Stimulated activated CD4-positive, alpha-beta T cell treated with anti-CD3 and anti-CD28 coated beads, Interleukin-1b, Interleukin-23, amount 100 ng/mL, for 24 hours (primary cell): ENCODE measurements at places on chromosomes 6 and 20.

DNA sequence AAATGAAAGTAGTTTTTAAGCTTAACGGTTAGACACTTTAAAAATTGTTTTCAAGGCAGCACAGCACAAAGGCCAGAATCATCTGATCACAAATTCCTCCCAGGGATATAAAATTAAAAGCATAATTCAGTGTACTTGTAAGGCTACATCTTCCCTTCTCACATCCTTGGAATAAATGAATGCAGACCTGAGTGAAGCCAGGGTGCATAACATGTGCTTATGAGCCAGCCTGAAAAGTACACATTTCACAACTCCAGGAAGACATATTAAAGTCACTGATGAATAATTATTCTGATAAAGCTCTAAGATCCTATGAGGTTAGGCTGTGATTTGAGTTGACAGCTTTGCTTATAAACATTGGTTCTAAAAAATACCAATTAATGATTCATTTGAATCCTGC is 163.6 kb downstream of the BTBD9 start:
- DNase-seq, result no peak

DNA sequence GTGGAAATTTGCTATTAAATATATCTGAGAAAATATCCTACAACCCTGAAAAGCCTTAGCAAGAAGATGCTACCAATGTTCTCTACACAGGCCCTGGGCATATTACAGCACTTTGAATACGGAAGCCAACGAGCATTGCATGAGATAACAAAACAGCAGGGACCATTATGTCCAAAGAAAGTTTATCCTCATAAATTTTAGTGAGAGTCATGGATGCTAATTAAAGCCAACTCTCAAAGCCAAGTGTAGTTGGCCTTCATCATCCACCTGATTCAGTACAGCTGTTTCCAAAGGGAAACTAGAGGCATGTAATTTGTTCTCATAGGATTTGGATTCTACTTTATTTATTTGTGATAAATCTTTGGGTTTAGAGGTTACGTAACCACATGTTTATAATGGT is 564.8 kb downstream of the RFPL4B start:
- DNase-seq, result no peak

- DNase-seq, result no peak
Measured at GRCh38 chr20:14726591-14726990, 389.2 kb upstream of the FLRT3 start.

DNA sequence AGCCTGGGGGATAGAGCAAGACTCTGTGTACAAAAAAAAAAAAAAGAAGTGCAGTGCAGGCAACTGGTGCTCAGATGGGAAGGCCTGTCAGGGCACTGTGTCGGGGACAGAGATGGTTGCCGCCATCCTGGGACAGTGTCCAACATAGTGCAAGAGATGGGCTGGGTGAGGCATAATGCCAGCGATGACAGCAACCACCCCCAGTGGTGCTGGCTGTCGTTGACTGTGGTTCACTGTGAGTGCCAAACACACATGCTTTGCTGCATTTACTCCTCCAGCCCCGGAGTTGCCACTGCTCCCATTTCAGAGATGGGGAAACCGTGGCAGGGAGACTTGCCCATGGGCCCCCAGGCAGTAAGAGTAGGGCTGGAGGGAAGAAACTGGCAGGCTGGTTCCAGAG is 5.2 kb upstream of the C20orf203 start:
- DNase-seq, result no peak

DNA sequence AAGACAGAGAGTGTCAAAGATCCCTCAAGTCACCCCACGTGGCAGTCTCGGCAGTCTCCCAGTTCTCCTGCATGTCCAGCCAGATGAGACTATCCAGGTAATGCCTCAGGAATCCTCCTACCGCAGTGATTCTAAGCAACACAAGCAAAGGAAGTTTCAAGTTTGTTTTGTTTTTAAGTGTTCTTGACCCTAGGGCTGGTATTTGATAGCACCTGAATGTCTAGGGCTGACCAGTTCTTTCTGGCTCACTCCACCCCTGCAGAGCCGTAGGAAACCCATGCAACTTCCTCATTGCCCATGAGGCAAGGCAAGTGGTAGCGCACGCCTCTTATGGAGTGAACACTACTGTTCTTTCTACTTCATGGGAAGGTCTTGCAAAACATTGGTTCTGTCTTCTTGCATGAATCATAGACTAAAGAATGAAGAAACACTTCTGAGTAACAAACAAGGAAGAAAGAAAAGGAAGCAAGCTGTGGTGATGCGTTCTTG is 24.8 kb upstream of the FOXQ1 start:
- DNase-seq, result no peak

DNA sequence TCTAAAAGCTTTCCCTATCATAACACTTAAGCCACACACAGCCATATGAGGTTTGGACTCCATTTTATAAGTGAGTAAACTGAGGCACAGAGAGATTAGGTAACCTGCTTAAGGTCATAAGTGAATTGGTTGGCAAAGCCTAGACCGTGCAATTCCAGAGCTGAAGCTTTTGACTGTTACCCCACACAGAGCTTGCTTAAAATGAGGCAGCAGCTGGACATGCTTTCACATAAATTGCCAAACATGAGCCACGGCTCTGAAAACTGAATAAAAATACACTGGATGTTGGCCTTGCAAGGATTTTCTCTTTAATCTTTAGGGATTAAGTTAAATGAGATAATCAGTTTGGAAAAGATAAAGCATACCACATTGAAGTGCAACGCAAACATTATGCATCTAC is 2.5 kb downstream of the RIPOR2 start:
- no peak for DNase-seq

- DNase-seq, result no peak
Measured at GRCh38 chr6:79551401-79551800, 14.2 kb upstream of the LCA5 start.

DNA sequence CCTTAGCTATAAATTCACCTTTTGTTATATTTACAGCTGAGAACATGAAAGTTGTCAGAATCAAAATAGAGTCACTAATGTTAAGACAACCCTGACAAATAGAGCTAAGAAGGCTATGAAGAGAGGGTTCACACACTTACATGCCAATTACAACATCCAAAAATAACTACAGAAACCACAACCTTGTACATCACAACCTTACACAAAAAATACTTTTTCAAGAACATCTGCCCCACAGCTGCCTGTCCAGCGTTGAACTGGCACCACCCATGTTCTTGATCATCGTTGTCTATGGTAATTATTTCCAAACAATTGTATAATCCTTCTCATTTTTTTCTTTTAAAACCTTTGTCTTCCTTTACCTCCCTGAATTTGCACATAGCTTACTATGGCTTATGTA is 231.2 kb upstream of the FKBP1C start:
- no peak for DNase-seq

GRCh38 chr6:135093578-135093977 is 39.0 kb upstream of the HBS1L start:
- no peak for DNase-seq

DNA sequence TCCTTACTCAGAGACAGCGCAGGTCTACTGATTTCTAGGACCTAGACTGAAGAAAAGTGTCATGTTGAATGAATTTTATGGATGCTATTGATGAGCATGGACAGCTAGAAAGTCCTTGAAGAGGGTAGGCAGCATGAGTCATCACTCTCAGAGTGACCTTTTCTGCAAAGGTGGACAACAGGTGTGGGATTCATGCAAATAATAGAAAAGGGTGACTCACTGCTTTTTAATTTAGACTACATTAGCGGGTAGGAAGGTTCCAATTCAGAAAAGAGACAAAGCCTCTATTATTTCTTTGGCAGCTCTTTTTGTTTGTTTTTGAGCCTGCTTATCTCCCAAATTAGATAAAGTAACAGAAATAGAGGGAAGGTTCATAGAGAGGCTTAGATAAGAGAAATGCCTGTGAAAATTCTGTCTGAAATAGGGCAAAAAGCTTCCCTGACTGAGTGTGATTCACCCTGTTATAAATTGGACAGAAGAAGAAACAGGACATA is 191.4 kb downstream of the TENT5A start:
- no peak for DNase-seq
